ENCODE measurements at places on chromosomes 4 and X.

DNA sequence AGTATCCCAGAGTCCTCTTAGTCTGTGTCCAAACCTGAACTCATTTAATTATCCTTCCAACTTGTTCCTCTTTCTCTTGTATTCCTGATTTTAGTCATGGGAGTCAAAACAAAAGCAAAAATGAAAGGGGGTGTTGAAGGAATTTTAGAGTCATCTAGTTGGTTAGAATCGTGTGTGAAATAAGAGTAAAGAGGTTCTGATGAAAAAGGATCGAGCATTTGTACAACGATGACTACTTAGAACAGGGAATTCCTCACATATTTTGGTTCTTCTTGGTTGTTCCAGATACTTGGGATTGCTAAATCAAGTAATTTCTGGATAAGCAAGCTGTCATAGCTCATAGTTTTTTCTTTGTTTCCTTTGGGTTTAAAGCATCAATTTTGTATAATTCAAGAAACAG, 194.4 kb downstream of the BCOR start:
- DNase-seq, result no peak

DNA sequence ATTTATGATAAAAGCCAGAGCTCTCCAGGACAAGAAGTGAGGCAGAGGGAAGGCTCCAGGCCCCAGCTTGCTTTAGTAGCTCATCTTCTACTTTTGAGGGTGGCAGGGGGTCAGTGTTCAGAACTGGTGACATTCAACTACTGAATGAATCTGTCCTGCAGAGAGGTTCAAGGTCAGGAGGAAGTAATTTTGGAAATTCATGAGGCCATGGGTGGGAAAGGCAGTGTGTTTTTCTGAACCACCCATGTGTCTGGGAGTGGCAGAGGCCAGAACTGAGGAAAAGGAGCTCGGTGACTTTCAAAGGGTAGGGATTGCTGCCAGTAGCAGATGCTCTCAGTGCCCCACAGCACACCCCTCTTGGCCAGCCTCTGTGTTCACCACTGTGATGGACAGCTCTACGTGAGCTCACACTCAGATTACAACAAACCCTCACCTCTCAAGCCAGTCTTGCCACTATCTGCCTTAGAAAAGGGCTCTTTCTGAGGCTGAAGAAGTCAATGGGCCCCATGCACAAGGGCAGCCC, 571.2 kb downstream of the RAB28 start:
- no peak for DNase-seq

DNA sequence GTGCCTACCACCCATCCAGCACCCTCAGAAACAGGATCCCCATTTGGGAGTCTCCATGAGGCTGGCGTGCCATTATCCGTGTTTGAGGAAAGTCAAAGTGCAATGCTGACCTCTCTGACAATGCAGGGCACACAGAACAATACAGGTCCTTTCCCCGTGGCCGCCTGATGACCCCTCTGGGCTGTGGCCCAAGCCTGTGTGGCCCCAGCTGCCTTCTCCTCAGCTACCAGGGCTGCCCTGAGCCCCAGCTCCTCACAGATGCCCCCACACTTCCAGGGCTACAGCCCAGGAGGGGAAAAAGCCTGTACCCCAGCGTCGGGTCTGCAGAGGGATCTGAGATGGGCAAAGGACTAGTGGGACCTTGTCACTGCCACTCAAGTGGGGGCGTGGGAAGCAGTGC, 15.5 kb downstream of the ZFYVE28 start:
- DNase-seq, result no peak

DNA sequence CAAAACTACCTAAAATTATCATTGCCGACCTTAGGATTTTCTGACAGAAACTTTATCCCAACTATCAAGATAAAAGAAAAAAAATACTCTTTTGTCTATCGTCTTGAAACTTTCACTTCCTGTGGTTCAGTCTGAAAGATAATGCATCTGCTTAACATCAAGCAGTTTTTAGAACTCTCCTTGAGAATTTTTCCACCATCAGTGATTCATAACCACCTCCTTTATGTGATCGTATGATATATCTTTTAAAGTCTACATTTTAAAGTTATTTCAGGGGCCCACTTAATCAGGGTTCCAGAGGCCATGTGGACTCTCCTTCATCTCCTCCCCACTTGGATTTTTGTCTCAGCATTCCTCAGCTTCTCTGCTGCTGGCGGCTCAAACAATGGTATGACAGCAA, 272.8 kb upstream of the TENM3 start:
- no peak for DNase-seq

- DNase-seq, result no peak
Observed at GRCh38 chrX:45872480-45872879, 671.8 kb upstream of the DIPK2B start.

- DNase-seq, result no peak
Observed at GRCh38 chr4:141802333-141802732, 165.9 kb downstream of the IL15 start.

- DNase-seq, result no peak
Observed at GRCh38 chr4:184420881-184421416, 53.4 kb downstream of the IRF2 start.

GRCh38 chr4:40458683-40459082, 123.5 kb downstream of the CHRNA9 start:
- DNase-seq, result no peak

- DNase-seq, result peak; percentile 70
Observed at GRCh38 chrX:45756557-45756956, 555.9 kb upstream of the DIPK2B start.

- DNase-seq, result no peak
Observed at GRCh38 chr4:141541851-141542250, 94.5 kb upstream of the IL15 start.

- no peak for DNase-seq
Observed at GRCh38 chr4:26484032-26484515, 6.2 kb downstream of the CCKAR start.

- DNase-seq, result no peak
Observed at GRCh38 chrX:153688506-153688905, 780 bp downstream of the SLC6A8 start.

DNA sequence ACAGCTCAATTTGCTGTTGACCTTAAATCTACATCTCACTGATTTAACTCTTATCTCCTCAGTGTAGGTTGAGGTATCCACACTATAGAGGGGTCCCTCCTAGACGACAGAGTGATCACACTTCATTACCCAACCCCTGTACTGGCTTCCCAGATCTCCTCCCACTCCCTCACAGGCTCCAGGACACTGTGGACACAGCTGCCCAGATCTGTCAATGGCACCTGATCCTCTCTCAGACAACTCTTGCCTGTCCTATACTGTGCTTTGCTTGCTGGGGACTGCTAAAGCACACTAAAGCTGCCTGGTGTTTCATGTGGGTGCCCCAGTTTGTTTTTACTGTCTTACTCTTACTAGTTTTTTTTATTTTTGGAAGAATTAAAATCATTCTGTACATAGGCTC, 27.9 kb downstream of the RAB40AL start:
- DNase-seq, result no peak

- no peak for DNase-seq
Observed at GRCh38 chr4:2180410-2180809, 61.5 kb downstream of the HAUS3 start.

- DNase-seq, result no peak
Observed at GRCh38 chr4:2385516-2385915, 32.9 kb downstream of the ZFYVE28 start.

GRCh38 chrX:8288590-8288989, 117.5 kb upstream of the VCX2 start:
- DNase-seq, result no peak

GRCh38 chr4:82042042-82042441, 331.7 kb downstream of the HNRNPD start:
- DNase-seq, result no peak

- DNase-seq, result no peak
Observed at GRCh38 chr4:85478576-85478975, 3.6 kb downstream of the ARHGAP24 start.
